Hippocampal formation (tissue), 2 donors: ENCODE measurements at places on chromosomes 13 and 19.

GRCh38 chr19:1106841-1107660, 3.3 kb downstream of the GPX4 start:
- no peak for DNase-seq

DNA sequence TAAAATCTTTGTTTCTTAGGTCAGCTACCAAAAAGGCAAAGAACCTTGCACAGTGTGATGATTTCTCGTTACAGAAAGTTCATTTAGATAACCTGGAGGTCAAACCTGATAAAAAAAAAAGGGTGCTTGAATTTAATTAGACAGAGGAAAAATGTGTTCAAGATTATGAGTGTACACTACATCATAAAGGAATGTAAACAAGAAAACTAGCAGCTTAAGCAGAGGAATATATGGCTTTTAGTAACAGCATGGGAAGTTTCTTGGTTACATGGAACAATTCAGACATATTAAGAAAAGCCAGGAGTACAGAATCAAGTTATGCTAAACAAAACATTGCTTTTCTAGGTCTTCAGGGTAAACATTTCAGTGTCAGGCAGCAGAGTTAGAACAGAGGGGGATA, 32.9 kb downstream of the ING1 start:
- no peak for DNase-seq

- no peak for DNase-seq
Measured at GRCh38 chr13:44048326-44048725, 168.6 kb downstream of the LACC1 start.

DNA sequence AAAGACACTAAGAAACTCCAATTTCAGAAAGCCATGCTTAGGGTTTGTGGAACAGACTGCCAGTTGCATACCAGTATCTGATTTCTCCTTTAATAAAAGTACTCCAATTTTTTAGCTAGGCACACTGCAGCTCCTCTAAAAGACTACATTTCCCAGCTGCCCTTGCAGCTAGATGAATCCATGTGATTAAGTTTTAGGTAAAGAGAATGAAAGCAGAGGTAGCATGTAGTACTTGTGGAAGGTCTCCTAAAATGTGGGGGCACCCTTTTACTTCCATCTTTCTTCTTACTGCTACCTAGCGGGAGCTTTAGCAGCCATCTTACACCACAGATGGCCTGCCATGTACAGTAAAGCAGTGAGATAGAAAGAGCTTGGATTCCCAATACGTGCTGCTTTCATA, 33.0 kb upstream of the TSC22D1 start:
- DNase-seq = no peak

DNA sequence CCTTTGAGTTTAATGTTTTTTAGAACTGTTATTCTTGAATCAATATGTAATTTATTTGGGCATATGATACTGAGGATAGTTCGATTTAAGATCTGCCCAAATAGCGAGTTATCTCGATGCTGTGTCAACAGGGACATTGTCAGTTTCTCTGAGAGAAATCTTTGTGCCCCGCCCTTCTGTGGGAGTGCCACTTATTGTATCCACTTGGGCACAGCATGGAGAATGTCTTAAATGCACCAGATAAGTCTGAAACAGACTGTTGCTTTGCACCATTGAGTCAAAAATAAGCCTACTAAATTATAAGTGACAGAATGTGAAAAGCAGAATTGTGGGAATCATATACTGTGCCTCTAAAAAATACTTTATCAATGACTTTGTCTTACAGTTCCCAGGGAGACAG, 45.6 kb downstream of the RNASEH2B start:
- no peak for DNase-seq

- no peak for DNase-seq
Measured at GRCh38 chr19:58497634-58498170, 14.1 kb downstream of the SLC27A5 start.

DNA sequence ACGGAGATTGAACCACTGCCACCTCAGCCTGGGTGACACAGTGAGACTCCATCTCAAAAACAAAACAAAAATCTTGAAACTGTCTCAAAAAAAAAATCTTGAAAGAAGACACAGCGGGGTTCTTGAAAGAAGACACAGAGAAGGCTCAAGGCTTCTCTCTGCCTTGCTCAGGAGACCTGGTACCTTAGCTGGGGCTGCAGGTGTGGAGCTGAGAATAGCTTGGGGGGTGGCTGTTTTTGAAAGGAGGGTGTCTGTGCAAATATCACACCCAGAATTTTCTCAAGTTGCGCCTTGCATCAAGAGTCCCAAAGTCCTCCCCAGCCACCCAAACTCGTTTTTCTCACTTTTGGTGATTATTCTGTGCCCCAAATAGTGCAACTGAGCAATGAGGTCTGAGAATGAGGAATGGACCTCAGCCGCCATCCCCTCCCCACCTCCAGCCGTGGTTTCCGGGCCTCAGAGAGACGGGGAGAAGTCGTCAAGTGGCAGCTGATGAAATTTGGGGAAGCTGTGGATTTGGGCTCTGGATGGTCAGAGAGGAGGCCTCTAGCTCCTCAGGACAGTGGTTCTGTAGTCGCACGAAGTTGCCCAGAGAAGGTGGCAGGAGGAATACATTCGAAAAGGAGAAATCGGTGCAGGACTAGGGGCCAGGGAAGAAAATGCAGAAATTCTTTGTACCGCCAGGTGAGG, 8.8 kb downstream of the S1PR2 start:
- no peak for DNase-seq

- no peak for DNase-seq
Measured at GRCh38 chr13:91166714-91167511, 180.6 kb upstream of the MIR17HG start.

GRCh38 chr13:99258210-99258860, at the start of gene GPR18:
Gene GPR18, minus strand, starts transcription at chr13:99258379. Its CDS starts 2,507 bp downstream, at chr13:99255872.
- DNase-seq = no peak

DNA sequence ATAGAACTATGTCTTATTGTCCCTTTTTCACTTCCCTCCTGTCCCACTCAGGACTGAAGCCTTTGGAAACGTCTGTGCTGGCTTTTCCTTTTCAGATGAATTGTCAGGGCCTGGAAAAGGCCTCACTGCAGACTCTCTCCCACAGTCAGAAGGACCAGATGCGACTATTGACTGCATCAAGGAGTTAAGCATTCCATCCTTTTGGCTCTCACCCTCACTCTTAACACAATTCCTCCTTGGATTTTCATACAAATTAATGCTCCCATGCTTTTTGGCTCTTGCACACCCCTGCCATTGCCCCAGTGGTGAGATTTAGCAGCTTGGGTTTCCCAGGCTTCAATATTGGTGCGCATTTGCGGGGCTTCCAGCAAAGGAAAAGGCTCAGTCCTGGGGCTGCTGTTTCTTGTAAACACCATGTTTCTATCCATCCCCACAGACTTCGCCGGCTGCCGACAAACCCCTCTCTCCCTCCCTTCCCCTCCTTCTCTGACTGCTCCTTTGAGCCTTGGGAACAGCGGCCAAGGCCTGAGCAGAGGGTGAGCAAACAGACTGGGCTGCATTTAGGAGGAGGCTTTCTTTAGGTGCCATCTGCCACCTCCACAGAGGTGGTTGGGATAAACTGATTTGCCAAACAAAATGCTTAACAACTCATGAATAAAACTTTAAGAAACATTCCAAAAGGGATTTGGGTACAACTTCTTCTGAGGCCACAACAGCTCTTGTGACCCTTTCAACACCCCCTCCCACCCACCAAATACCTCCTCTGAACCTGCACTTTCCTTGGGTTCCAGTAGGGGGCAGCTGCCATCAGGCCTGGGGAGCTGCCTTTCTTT, 48.6 kb upstream of the PCDH8 start:
- no peak for DNase-seq

DNA sequence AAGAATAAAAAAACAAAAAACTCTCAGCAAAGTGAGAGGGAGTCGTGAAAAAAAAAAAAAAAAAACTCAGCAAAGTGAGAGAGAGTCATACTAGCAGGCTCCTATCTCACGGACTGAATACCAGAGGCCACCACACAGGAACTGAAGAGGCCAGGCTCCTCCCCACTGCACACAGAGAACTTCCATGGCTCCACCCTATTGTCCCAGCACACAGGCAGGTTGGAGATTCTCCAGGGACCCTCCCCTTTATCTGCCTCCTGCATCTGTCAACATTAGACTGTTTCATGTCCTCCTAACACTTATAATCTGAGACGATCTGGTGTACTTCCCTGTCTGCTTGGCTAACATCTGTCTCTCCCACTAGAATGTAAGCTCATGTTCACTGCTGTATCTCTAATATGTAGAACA, 37.0 kb upstream of the FARP1 start:
- DNase-seq = no peak

- no peak for DNase-seq
Measured at GRCh38 chr13:50866817-50867636, 23.5 kb upstream of the DLEU7 start.

- DNase-seq = no peak
Measured at GRCh38 chr19:15897026-15897737, 692 bp downstream of the CYP4F2 start.

- DNase-seq = no peak
Measured at GRCh38 chr19:4678881-4679790, 9.0 kb upstream of the MYDGF start.

- no peak for DNase-seq
Measured at GRCh38 chr19:27746691-27747380, 1466.1 kb downstream of the UQCRFS1 start.

- no peak for DNase-seq
Measured at GRCh38 chr19:2507109-2507508, 31.2 kb downstream of the GADD45B start.

DNA sequence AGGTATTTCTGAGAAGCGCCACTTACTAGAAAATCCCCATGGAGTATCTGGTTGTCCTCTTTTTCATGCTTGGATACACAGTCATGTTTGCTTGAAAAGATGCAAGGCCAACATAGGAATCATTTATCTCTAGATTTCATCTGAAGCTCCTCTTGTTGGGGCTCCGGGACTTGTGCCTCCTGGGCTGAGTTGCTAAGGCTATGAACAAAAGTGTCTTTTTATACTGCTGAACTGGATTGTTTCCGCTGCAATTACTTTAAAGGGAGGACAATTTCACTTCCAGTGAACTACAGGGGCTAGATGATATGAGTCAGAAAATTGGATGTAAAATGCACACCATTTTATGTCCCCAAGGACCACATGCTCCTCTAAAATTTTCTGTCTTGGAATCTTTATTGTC, 114.1 kb downstream of the TNFSF13B start:
- no peak for DNase-seq

DNA sequence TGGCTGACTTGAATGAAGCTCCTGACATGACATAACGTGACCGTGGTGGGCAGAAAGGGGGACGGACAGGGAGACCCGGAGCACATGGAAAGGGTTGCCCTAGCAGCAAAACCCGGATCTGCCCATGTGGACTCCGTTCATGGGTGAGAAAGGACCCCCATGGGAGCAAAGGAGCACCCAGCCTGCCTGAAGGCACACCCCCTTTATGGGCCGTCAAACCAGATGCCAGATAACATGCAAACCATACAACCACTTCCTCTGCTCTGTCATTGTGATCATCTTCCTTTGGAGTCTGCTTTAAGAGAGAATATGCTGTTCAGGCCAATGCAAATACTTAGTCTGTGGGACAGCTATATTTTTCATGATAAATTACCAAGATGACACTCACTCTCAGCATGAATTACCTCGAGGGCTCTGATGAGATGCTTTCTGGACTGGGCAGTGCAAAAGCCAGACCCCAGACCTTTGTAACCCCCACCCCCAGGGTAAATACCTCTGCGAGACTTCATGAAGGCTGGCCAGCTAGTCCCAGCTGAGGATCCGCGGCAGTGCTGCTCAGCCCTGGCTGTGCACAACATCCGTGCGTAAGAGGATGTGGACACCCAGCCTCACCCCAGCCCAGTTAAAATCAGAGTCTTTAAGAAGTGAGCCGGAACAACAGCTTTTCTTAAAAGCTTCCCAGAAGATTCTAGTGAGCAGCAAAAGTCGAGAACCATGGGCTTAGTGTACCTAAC, 126.6 kb downstream of the USP12 start:
- no peak for DNase-seq

GRCh38 chr19:44722131-44723121, 23.5 kb downstream of the CEACAM16 start:
- DNase-seq = no peak

GRCh38 chr19:39502640-39503417, 4.1 kb downstream of the DLL3 start:
- DNase-seq = no peak

DNA sequence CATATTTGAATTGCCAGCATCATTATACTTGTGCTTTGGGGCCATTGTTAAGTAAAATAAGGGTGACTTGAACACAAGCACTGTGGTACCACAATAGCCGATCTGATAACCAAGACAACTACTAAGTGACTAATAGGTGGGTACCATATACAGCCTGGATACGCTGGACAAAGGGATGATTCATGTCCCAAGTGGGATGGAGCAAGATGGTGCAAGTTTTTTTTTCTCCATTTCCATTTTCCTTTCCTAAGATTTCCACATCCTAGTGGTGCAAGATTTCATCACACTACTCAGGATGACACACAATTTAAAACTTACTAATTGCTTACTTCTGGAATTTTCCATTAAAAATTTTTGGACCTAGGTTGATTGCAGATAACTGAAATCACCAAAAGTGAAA, 15.1 kb downstream of the BRCA2 start:
- no peak for DNase-seq

DNA sequence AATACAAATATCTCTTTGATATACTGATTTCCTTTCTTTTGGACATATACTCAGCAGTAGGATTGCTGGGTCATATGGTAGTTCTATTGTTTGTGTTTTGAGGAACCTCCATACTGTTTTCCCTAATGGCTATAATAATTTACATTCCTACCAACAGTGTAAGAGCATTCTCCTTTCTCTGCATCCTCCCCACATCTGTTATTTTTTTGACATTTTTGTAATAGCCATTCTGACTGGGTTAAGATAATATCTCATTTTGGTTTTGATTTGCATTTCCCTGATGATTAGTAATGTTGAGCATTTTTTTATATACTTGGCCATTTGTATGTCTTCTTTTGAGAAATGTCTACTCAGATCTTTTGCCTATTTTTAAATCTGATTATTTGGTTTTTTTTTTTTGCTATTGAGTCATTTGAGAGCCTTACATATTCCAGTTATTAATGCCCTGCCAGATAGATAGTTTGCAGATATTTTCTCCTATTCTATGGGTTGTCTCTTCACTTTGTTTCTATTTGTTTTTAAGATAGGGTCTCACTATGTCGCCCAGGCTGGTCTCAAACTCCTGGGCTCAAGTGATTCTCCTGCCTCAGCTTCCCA, 95.7 kb downstream of the FNDC3A start:
- no peak for DNase-seq

DNA sequence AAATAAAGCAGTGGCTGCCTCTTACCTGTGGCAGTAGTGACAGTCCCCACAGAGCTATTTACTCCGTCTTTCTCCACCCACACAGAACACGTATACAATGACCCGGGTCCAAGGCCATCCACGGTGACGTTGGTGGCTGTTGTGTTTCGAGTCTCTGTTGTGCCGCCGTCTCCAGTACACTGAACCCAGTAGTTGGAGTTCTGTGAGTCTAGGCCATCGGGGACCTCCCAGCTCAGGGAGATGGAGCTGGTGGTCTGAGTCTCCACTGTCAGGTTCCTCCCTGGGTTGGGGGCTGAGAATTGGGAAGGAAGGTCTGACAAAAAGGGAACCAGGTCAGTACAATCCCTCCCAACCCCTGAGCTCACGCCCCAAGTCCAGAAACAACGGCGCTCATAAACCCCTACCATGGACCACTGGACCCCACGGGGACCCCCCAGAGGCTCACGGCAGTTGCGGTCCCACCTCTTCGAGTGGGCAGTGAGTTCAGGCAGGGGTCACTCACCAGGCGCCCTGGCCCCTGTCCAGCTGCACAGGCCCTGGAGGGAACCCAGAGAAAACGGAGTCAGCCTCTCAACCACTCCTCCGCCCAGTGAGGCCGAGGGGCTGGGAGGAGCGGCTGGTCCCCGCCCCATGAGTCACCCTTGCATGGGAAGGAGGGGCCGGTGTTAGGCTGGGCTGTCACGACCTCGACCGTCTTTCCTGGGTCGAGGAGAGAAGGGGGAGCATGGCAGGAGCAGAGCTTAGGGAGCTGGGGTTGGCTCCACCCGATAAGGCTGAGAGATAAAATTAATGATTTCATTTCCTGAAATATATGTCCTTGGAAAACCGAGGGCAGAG, 2.4 kb downstream of the PTPRH start:
- no peak for DNase-seq
